ENCODE measurements at places on chromosomes 13 and 19. TPM values are rescaled to one million over a fixed set of nuclear protein-coding genes. Genes with fewer than 3 reads are reported as not detected.
A peak's percentile ranks its signal among the peaks of the same experiment; 100 is the strongest.

DNA sequence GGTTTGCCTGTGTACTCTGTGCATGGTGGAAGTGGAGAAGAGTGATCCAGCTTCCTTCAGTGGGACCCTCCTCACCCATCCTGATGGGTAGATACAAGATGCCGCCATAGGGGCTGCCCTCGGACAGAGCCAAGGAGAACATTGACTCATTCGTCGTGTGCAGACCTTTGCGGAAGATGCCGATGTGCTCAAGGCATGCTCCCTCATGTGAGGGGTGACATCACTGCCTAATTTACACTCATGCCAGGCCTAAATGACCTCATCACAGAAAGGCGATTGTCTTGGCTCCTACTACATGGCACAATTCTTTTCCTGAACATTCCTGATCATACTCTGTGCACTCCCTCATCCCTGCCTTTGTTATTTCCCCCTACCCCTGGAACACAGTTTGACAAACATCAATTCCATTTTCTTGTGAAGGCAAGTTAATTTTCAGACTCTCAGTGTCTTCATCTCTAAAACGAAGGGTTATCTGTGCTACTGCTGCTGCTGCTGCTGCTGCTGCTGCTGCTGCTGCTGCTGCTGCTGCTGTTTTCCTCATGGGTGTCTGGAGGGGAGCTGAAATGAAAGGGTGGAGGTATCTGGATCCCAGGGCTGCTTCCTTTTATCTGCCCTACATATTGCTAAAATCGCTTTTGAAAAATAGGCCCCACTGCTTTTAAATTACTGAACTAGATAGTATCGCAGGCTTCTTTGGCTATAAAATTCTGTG, 146.5 kb upstream of the ARGLU1 start:
- DNase-seq: no peak

DNA sequence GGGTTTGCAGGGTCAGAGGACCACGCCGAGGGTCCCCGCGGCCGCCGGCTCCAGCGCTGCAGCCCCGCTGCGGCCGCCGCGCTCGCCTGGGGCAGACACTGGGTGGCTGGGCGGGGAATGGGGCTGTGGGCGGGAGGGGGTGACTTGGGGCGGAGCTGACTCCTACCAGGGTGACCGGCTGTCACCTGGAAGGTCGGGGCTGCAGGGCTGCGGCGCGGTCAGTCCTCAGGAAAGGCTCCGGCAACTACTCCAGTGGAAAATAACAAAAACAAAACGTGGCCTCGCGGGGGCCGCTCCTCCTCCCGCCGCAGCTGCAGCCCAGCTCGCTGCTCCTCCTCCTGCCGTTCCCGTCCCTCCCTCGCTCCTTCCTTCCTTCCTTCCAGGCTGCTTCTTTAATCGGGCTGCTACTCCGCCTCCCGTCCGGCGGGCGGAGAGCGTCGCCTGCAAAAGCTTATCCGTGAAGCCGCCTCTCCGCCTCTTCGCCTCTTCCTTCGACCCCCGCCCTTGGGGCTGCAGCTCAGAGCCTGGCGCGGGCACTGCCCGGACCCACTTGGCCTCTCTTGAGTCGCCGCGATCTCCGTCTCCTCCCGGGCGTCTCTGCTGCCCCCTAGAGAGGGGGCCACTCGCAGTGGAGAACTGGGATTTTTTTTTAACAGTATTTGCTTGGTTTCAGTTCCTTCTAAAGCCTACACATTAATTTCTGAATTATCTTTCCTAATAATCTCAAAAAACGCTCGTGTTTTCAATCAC, at the start of gene TBC1D4:
Gene TBC1D4, minus strand, starts transcription at position 100 of the 750 bp plus-strand sequence. CDS start 402 bp downstream, outside the sequence.
- peak; percentile 94 for DNase-seq

Gene CACNG6
- 0.36 TPM for total RNA-seq

- DNase-seq: no peak
Observed at GRCh38 chr13:100280681-100281080, 191.8 kb downstream of the PCCA start.

DNA sequence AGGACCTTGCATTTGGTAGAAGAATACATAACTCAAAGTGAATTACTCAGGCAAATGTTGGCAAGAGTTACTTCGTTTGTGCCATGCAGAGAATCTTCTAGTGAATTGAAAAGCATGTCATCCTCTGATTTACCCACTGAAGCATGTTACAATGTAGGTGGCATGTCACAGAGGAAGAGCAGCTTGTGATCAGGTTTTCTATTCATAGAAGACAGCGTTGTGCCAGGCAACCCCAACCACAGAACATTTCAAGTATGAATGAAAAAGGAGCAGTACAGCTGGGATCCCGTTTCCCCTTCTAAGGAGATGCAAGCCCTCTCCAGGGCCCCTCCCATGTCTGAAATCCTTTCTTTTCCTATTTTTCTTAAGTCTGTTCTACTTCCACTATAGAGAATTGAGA, 6.0 kb upstream of the KATNAL1 start:
- DNase-seq: no peak

GRCh38 chr19:53394522-53394973, 401 bp upstream of the ZNF765 start:
- peak; percentile 81 for DNase-seq

DNA sequence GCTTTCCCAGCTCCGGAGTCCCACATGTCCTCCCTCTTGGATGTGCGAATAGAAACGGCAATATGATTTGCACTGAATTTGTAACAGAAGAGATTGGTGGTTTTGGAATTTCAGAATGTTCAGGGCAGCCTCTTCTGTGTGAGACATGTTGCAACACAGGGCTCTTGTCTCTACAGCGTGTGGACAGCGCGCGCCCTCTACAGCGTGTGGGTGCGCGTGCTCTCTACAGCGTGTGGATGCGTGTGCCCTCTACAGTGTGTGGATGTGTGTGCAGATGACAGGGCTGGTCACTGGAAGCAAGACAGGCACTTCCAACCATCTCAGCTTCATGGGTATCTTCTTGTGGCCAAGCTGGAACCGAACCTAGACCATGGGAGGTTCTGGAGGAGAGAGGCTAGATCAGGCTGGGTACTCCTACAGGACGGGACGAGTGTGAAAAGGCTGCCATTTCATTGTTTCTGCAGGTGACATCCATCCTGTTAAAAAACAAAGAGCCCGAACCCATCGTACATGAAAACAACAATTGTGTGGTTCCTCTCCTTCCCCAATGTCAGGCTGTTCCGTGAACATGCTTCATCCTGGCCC, 78.4 kb downstream of the TEX29 start:
- DNase-seq: no peak

Gene FREM2
- total RNA-seq: not detected

DNA sequence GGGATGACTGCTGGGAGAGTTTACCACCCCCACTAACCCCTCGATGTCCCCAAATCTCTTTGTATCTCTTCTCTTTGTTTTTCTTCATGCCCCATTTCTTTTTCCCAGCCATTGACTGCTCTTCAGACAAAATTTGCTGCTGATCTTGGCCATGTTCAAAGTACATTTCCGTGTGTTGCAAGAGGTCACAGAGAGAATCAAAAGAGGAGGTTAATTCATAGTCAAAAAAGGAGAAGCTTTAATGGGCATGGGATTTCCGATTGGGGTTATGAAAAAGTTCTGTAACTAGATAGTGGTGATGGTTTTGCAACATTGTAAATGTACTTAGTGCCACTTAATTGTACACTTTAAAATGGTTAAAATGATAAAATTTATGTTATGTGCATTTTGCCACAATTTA, 121.1 kb downstream of the FLT1 start:
- DNase-seq: no peak

GRCh38 chr13:91904597-91904996, 506.2 kb downstream of the GPC5 start:
- no peak for DNase-seq

GRCh38 chr13:91375116-91375729, 23.2 kb upstream of the GPC5 start:
- DNase-seq: no peak

DNA sequence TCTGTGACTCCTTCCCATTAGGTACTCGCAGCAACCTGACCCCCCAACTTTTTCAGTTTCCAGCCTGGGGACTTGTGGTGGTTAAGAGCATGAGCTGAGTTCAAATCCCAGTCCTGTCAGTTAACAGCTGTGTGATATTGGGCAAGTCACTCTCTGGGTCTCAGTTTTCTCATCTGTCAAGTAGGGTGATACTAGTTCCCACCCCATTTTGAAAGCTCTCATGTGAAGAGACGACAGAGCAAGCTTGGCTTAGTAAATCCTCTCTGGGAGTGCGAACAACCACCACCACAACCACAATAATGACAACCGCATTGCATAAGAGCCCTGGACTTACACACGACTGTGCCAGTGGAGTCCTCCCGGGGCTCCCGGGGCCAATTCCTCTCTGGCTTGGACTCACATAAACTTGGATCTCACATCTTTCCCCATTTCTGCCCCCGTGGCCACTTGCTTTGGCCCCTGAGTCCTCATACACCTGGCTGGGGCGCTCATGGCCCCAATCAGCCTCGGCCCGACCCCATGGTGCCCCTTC, 454 bp downstream of the BLVRB start:
- DNase-seq: peak; percentile 89

Measured in osteoblast (primary cell).